Activated CD8-positive, alpha-beta T cell treated with anti-CD3 and anti-CD28 coated beads, Interleukin-2, amount 10 ng/mL, durations not matched to agents 7 days and 5 days (primary cell): ENCODE measurements at places on chromosomes 7 and 10.

GRCh38 chr7:20412032-20412431 lies 81.3 kb downstream of the ITGB8 start:
- DNase-seq = no peak

DNA sequence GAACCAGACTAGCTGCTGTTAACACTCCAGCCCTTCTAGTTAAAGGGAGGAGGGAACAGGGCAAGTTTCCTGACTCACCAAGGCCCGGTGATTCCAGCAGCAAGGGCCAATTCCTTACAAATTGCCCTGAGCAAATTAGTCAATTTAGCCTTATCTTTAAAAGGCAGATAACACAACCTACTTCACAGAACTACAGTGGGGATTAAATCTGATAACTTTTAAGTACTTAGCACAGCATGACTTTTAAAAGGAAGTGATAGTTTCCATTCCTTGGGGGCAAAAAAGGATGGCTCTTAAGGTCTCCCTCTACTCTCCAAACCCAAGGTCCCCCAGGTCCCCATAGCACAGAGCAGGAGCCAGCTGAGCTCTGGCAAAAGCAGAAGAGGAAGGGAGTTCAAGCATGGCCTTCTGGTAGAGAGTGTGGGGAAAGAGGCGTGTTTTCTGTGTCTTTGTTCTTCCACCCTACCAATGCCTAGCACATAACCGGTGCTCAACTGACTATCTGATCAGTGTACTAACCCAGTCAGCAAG lies 4.0 kb downstream of the CDCA7L start:
- no peak for DNase-seq

DNA sequence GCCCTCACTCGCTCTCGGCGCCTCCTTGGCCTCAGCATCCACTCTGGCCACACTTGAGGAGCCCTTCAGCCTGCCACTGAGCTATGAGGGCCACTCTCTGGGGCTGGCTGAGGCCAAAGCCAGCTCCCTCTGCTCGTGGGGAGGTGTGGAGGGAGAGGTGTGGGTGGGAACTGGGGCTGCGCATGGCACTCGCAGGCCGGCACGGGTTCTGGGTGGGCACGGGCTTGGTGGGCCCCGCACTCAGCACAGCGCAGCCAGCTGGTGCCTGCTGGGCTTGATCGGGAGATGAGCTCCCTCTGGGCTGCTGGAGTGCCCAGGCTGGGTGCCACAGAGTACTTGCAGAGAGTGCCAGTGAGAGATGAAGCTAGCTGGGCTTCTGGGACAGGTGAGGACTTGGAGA lies 875.5 kb downstream of the XPNPEP1 start:
- DNase-seq = no peak

DNA sequence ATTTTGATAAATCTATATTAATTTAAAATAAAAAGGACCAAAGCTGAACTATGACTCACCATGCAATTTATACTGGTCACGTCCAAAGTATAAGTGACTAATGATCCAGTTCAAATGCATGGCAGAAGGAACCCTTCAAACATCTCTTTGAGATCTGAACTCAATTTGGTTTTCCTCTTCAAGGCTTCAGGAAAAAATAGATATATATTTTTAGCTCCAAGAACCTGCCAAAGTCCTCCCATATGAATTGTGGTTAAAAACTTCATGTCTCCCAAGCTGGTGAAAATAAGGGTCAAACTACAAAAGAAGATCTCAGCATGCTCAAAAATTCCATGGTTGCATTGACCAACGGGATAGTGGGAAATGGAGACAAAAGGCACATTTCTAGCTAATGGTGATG lies 34.6 kb upstream of the PDE1C start:
- DNase-seq = no peak

GRCh38 chr7:155313096-155313495 lies 15.4 kb downstream of the INSIG1 start:
- DNase-seq = no peak

DNA sequence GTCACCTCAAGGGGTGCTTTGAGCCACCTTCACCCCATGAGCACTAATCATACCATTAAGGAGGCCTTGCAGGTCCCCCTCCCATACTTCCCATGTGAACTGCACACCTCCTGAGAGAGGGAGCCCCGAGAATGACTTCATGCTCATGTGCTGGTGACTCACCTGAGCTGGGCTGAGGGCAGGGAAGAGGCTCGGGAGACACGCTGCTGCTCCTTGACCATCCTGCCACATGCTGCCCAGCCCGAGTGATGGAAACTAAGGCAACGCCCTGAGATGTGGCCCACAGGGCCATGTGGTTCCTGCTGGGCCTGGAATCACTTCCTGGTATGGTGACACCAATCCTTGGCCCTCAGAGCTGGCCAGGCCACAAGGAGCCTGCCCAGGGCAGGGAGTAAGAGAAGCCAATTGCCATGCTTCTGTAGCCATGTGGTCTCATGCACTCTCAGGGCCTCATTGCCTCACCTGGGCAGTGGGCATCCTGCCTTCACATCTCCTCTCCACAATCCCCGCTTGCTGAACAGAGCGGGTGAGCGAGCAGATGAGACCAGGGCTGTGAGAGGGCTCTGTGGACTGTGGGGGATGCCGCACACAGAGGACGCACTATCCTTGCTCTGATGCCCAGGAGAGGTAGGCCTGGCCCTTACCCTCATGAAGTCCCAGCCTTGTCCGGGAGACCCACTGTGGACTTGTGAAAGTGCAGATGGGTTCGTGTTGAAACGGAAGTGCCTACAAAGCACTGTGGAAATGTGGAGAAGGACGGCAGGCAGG lies 18.3 kb upstream of the PPIF start:
- no peak for DNase-seq

GRCh38 chr10:89115876-89116627 lies 91.1 kb downstream of the CH25H start:
- no peak for DNase-seq

GRCh38 chr10:105148921-105149320 lies 507.8 kb downstream of the SORCS3 start:
- DNase-seq = no peak

DNA sequence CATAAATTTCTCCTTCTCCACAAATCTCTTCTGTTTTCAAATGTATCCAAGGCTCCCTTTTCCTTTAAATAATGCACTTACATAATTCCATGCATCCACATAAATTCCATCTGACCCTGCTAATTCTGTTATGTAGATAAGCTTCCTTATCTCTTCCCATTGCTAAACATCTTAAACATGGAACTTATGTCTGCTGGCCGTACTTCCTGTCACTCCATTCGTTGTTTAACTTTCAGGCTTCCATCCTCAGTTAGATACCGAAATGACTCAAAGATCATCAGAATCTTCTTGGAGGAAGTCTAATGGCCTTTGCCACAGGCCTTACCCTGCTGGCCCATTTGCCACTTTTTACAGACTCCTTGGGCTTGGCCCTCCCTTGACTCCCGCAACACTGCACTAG lies 330.9 kb downstream of the GFRA1 start:
- DNase-seq = no peak

GRCh38 chr10:31927884-31928548 lies 615 bp downstream of the ARHGAP12 start:
- peak; percentile 59 for DNase-seq

DNA sequence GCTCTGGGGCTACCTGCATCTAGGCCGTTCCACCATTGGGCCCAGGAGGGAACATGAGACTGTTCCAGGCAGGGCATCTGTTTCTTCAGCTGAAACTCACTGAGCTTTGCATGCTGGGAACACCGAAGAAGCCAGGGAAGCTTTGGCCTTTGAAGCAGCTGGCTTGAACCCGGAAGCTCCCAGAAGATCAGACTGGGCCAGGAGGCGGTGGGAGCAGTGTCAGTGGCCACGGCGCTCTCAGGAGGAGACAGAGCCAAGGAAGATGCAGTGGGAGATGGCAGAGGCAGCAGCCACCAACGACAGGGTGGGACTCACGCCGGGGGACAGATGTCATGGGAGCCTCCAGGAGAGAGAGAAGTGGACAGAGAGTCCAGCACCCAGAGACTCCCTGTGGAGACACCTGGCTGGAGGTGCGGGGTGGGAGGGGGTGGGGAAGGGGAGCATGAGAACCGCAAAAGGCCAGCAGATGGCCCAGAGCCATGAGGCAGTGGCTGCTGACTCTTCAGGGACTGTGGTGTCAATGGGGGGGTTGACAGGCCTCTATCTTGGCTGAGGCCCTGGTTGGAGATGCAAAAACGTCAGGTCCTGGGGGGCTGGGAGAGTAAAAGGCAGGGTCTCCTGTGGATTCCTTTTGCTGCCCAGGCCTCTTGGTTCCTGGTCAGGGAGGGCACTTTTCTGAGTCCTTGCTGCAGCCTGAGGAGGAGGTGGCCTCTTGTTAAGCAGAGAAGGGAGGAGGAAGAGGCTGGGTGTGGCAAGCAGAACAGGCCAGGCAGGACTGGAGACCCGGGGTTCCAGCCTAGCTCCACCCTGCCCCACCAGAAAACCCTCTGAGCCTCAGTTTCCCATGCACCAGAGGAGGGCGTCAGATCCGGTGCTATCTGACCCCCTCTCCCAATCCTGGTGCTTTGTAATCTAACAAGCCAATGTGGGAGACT lies 6.3 kb upstream of the AQP1 start:
- DNase-seq = no peak

- no peak for DNase-seq
Measured at GRCh38 chr10:132916421-132916841, 25.9 kb downstream of the CFAP46 start.

- DNase-seq = no peak
Measured at GRCh38 chr7:32357535-32358277, 132.5 kb downstream of the LSM5 start.

- DNase-seq = no peak
Measured at GRCh38 chr7:157297185-157297584, 39.6 kb upstream of the DNAJB6 start.

- DNase-seq = no peak
Measured at GRCh38 chr7:93194386-93194785, 31.9 kb downstream of the HEPACAM2 start.

DNA sequence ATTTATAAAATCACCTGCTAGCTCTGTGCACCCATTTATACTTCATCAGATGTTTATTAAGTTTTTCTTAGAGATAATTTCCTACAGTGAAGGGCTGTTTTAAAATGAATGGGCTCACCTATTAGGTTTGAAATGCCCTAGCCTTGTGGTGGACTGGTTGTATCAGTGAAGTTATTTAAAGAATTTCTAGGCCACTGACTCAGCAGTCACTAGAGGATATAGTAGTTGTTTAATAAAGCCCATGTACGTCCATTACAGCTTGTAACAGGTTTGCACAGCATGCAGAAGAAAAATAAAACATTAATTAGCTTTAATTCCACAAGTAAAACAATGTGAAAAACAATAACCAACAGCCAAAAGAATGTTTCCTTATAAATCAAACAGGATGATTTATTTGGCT lies 128.0 kb downstream of the RSU1 start:
- no peak for DNase-seq

- no peak for DNase-seq
Measured at GRCh38 chr7:375321-375831, 85.4 kb downstream of the FOXL3 start.

DNA sequence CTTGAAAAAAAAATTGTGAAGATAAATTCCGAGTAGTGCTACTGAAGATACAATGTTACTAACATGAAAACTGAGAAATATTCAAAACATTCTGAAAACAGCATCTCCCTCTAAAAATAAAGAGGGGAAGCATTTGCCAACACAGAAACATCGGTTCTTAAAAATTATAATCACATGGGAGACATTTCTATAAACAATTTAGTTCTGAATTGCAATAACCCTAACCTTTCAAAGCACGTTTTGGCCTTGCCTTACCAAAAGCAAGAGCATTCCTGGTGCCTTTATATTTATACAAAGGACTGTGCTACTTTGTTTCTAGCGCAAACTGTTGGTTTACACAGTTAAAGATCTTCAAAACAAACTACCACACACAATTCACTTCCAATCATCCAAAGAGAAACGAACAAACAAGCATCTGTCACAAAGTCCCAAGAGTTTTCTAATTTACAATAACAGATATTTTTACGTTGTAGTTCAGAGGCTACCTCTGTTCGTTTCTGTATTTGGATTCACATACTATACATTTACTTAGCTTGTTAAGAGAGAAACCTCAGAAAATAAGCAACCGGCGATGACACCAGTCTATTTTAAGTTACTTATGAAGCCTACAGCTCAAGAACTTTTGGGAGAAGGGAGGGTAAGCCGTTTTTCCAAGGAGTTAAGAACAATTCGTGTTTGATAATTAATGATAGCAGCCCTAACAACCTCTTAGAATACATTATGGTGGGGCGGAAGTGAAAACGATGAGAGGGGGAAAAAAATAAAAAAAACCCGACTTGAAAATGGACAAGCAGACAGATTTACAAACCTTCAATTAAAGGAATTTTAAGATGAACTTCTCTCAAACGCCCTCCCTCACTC lies 1.3 kb downstream of the ABI1 start:
- DNase-seq = no peak

- no peak for DNase-seq
Measured at GRCh38 chr10:61076572-61077114, 132.7 kb upstream of the RHOBTB1 start.

DNA sequence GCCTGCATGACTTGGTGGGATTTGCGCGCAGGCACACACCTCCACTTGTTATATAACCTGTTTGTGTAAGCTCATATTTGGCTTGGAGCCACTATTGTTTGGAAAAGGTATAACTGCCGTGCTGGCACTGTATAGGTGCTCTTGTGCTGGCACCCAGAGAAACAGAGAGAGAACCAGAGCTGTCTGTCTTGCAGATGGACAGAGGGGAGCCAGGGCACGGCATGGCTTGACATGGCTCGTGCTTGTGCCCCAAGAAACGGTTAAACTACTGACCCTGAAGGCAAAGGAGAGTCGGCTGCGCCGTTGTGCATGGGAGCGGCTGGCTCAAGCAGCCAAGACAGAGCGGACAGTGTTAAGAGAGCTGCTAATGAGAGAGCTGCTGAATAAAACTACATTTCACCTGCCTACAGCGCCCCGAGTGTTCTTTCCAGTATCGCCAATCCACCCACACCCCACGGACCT lies 23.2 kb downstream of the RAPGEF5 start:
- no peak for DNase-seq

GRCh38 chr7:109950821-109951564 lies 1139.9 kb upstream of the LRRN3 start:
- DNase-seq = no peak

DNA sequence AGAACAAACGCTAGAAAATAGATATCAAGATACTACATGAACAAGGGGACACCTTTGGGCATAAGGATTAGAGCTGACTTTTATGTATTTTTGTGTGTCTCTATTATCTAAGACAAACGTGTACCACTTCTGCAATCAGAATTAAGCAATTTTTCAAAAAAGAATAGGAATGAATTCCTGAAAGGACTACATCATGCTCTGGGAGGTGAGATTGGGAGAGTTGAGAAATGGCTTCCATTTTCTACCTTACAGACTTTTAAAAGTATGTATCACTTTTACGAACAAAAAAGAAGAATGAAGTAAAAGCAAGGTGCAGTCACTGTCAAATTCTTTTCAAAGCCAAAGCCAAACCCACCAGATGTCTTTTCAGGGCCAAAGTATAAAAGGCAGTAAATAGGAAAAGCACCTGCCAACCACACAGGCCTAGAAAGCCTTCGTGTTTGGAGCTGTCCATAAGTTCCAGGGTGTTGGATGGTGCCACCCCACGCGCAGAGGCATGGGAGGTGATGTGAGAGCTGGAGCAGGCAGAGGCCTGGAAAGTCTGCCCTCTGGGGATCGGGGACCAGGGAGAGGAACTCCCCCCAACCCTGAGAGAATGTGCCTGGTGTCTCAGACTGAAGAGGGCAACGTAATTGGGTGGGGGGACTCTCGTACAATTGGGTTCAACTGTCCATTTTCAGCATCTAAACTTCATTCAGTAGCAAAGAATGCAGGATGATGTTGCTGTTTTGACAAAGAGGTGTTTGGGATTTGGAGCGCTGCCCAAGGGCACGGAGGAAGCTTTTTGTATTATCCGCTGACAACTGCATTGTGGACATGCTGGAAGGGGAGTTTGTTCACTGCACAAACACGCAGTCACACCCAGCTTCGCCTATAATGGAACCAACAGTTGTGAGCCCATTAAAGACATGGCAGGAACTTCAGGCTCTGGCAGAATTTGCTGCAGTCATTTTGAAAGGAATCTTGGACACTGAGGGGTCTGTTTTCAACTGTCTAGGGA lies 17.6 kb upstream of the CTBP2 start:
- DNase-seq = no peak
